ENCODE measurements at places on chromosomes 1 and 21.

- DNase-seq, result no peak
Observed at GRCh38 chr1:234961456-234962339, 166.9 kb downstream of the TOMM20 start.

DNA sequence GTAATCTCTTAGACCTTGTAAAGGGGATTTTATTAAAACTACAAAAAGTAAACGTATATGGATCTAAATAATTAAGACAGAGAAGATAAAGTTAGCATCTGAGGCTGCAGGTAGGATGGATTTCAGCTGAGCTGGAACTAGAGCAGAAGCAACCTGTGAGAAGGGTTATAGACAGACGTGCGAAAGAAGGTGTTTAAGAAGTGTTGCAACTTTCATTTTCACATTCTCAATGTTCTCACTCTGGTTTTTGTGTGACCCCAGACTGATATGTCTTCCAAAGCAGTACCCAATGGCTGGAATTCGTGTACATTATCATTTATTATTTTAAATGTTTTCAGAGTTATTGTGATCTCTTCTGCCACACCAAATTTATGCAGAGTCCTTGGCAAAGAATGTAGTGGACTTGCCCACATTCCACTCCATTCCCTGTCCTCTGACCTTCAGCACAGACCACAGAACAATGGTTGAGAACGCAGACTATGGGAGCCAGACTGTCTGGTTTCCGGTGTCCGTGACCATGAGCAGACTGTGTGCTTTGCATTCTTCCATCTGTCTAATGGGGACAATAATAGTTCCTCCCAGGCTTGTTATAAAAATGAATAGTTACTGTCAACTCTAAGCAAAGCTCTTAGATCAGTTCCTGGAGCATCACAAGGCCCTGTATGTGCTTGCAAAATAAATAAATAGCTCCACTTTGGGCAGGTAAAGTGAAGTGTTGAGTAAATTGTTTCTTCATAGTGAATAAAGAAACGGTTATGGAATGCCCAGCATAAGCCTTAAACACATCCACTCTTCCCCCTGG lies 140.6 kb upstream of the SAMSN1 start:
- DNase-seq, result no peak

- no peak for DNase-seq
Observed at GRCh38 chr1:109371341-109371739, 26.4 kb downstream of the SORT1 start.

DNA sequence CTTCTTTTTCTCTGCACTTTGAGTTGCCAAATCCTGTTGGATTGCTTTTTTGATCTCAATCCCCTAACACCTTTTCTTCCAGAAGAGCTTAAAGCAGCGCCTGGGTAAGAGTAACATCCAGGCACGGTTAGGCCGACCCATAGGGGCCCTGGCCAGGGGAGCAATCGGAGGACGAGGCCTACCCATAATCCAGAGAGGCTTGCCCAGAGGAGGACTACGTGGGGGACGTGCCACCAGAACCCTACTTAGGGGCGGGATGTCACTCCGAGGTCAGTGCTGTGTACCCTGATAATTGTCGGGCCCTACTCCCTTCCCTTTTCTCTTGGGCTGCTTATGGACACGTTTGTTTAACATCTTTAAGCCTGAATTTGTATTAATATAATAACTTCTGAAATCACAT lies 8.3 kb downstream of the CHTOP start:
- no peak for DNase-seq

- DNase-seq, result no peak
Observed at GRCh38 chr1:40141878-40142535, 19.2 kb upstream of the RLF start.

GRCh38 chr1:87799451-87799850 lies 470.8 kb downstream of the LMO4 start:
- DNase-seq, result no peak

DNA sequence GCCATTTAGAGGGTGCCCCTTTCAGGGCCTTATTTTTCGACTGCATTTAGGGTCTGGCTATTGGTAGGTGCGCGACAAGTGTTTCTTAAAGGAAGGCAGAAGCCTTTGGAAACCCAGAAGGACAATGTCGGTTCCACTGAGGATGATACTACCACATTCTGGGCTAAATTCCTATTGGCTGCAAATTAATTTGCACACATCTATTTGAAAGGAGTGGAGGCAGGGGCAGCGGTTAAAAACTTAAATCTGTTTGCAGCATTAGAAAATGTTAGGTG lies 1.1 kb downstream of the PATJ start:
- DNase-seq, result no peak

DNA sequence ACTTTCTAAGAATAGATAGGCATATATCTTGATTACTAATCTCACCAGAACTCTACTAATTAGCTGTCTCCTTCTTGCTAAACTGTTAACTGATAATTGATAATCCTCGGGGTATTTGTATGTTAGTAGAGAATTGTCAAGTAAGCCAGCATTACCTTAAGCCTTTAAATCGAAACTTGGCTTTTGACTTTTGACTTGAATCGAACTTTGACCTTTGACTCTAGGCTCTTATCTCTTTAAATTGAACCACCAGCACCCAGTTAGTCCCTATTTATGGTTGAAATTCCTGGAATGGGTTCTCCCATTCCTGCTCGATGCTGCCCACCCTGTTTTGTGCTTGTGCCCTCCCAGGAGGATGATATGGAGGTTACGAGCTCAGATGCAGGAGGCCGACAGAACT lies 244.4 kb downstream of the TGFB2 start:
- no peak for DNase-seq

DNA sequence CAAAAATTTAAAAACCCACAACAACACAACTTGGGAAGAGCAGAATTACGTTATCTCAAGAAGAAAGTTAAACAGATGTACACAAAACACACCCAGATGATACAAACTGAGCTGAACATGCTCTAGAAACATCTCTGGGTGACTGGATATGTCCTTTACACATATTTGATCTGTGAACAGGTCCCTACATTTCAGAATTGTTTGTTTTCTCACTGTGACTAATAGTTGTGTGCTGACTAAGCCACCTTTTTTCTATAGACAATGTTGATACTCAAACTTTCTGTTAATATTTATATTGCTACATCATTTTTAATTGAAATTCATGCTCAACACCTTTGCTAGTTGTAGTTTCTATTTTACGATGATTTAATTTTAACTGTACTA lies 1.0 kb upstream of the F11R start:
- DNase-seq, result no peak

DNA sequence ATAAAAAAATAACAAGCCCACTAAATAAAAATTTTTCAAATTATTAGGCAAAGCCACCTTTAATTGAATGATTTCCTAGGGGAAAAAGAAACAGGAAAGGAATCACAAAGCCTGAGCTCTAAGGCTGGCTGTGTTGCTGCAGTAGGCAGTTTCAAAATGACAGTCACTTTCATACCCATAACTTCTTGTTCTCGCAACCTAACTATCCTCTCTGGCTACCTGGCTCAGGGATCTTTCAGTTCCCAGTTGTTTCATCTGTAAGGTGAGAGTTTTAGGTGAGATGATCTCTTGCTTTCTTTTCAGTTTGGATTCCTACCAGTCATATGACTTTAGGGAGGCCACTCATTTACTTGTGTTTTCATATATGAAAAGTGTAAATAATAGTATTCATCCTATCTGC lies 226.1 kb downstream of the ASTN1 start:
- DNase-seq, result no peak

- DNase-seq, result no peak
Observed at GRCh38 chr21:17402937-17403336, 109.9 kb upstream of the CXADR start.

DNA sequence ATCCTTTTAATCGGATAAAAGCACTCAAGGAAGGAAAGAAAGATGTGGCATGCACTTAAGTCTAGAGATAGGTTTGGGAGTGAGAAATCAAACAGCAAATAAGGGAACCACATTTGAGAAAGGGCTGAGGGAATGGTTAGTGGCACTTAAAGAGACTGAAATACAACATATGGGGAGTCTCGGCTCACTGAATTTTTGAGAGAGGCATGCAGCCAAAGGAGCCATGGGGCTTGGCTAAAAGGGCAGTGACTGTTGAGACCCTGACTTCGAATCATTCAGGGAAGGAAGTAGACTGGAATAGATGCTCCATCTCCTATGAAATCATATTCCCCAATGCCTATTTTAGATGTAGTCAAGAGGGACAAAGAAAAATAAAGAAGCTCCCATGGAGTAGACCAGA lies 58.3 kb upstream of the HAO2 start:
- no peak for DNase-seq

DNA sequence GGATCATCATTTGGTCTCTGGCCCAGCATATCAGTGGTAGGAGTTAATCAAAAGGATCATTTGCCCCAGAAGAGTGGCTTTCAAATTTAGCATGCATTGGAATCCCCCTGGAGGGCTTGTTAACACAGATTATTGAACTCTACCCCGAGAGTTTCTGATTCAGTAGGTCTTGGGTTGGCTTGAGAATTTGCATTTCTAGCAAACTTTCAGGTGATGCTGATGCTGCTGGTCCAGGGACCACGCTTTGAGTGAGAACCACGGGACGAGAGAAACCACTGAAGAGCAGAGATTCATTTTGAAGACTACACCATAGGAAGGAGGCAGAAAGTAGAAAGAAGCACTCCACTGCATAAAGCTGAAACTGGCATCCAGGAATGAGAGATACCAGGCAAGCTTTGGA lies 81.3 kb upstream of the DUSP10 start:
- DNase-seq, result no peak

DNA sequence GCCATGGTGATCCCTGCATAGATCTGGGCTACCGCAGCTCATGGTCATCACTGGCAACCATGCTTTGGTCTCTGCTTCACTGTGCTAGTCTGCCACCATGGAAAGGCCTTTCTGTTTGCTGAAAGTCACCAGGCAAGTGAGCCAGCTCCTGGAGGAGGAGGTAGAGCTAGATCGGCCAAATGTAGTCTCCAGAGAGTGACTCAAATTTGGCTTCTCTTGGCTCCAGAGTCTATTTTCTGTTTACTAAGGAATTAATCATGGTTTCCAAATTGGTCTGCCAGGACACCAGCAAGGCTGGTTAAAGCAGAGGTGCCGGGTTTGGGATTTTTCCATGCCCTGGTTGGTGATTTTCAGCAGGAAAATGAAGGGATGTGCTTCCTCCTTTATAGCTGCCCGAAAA lies 52.7 kb upstream of the IVNS1ABP start:
- no peak for DNase-seq

DNA sequence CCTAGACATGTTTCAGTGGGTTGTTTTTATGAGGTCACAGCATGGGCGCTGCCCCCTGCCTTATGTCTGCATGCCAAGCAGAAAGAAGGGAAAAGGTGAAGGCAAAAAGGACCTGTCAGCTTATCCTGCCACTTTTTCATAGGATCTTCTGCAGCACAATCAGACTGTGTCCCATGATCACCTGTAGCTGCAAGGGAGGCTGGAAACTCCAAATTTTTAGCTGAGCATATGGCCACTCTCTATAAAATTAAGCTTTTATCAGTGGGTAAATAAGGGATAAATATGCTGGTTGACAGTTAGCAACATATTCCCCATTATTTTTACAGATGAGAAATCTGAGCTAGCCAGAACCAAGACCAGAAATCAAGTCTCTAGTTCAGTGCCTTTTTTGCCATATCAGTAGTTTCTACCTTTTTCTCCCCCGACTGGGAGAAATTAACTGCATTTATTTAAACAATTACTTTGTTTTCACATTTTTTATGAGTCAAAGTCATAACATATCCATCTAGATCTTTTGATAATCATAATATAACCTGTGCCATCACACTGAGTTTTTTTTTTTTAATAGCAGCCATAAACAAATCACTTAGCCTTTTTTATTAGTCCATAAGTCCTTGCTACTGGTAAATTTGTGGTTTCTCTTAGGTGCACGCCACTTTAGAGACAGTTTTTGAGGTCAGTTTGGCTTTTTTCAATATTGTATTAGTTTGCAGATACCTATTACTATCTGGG lies 307.0 kb downstream of the NFIA start:
- DNase-seq, result no peak

GRCh38 chr1:240415532-240415931 lies 196.4 kb downstream of the GREM2 start:
- DNase-seq, result no peak
